ENCODE measurements at places on chromosomes 3 and 15.

GRCh38 chr15:39461536-39462130, 119.2 kb upstream of the THBS1 start:
- DNase-seq: no peak

- DNase-seq: peak; percentile 40
Observed at GRCh38 chr3:71725271-71725991, at the start of gene EIF4E3. Gene EIF4E3, minus strand, starts transcription at chr3:71725402. Its CDS starts 35 bp downstream, at chr3:71725367.

DNA sequence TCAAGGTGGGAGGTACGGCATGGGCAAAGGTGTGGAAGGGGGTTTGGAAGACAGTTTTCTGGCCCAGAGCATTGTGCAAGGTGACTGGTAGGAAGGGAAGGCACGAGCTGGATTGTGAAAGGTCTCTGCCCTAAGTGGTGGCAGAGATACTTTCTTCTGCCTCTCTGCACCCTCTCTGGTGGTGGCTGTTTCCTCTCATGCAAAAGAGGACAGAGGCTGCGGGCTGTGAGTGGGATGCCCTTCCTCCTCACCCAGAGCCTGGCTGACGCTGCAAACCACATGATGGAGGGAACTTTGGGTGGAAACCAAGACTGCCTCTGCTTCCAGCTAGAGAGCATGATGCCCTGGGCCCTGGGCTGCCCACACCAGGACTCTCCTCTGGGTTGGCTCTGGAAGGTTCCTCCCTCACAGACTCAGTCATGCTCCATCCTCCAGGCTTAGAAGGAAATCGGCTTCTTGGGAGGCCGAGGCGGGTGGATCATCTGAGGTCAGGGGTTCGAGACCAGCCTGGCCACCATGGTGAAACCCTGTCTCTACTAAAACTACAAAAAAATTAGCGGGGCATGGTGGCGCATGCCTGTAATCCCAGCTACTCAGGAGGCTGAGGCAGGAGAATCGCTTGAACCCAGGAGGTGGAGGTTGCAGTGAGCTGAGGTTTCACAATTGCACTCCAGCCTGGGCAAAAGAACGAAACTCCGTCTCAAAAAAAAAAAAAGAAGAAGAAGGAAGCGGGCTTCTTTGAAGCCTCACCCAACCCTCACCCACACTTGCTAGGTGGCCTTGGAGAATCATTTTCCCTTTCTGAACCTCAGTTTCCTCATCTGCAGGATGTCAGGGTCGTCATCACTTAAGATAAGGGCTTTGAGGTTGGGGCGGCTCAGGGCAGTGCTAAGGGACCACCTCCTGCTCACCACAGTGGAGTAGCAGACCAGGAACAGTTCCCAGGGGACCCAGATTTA, 8.3 kb downstream of the PSTPIP1 start:
- DNase-seq: peak; percentile 60

DNA sequence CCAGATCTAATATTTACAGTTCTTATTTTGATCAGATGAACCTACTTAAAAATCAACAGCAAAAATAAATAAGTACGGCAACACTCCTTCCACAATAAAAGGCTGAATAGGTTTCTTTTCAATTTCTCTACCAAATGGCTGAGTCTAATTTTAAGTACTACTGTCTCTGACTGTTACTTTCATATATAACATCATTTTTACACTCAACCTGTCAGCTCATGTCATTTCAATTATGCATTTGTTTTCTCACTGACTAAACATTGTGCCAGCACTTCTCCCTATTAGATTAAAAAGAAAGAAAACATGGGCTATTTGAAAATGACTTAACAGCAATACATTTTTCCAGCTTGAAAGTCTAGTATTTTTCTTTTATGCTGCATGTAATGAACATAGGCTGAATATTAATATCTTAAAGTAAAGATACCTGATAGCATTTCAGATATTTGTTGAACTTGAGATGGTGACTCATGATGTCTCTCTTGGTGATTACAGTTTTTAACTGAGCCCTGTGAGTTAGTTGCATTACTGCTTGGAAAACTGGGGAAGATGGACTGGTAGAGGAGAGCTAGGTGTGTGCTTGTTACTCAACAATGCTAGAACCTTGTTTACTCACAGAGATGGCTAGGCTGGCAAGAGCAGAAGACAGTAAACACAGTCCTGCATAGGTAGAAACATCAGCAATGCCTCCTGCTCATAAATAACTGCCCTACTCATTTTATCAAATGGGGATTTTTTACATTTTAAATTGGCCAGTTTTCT, 73.9 kb downstream of the PEX5L start:
- no peak for DNase-seq

DNA sequence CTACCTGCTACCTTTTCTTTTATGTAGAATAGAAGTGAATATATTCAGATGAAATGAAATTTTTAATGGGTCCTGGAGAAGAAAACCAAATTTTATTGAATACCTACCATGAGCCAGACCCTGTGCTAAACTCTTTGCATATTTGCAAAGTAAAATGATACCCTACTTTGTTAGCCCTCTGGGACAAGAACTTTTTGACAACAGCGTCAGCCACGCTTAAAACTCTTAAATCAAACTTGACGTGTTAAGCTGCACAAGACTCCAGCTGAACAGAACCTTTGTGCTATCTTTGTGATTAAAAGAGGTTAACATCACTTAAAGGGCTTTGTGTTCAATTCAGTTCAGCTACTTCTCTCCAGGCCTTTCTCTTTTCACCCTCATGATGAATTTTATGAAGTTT, 316.5 kb downstream of the MEX3B start:
- no peak for DNase-seq

DNA sequence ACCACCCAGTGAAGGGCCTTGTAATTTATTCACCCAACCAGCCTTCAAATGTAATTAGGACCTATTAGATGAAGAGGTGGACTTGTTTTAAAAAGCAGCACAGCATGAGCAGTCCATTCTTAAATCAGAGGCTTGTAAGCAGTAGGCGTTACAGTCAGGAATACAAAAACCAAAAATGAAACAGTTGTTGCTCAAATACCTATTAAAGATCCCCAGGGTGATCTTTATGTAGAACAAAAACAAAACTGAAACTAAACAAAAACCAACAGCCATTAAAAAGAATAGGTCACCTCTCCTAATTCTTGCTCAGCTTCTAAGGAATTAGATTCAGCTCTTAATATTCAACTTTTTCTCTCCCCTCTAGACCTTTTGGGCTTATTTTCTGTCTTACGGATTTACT, 104.9 kb upstream of the ST8SIA2 start:
- no peak for DNase-seq

DNA sequence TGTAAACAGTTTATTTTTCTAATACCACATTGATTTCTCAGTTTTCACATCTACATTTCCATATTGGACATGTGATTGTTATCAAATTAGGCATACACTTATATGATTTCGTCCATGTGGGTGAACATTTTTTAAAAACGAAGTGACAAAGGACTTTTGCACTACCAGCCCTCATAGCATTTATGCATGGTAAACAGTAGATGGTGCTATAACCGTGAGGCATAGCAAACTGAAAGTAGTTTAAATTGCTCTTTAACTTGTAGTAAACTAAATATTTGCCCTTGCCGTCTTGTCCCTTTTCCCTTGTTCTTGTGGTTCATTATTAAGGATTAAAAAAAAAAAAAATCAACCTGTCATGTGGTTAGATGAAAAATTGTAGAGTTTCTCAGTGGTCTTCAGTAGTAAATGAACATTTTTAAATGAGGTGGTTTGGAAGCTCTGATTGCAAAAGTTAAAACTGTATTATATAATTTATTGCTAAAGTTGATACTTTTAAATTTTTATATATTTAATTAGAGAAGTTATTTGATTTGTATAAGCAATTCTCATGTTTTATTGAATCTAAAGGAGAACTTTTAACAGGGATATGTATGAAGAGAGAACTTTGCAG, 24.0 kb downstream of the STX19 start:
- DNase-seq: no peak

GRCh38 chr15:89898614-89899294, 5.0 kb upstream of the AP3S2 start:
- DNase-seq: peak; percentile 7

- DNase-seq: no peak
Observed at GRCh38 chr3:190519886-190520285, 6.0 kb downstream of the IL1RAP start.

GRCh38 chr3:71430941-71431552, 152.5 kb downstream of the FOXP1 start:
- DNase-seq: no peak

DNA sequence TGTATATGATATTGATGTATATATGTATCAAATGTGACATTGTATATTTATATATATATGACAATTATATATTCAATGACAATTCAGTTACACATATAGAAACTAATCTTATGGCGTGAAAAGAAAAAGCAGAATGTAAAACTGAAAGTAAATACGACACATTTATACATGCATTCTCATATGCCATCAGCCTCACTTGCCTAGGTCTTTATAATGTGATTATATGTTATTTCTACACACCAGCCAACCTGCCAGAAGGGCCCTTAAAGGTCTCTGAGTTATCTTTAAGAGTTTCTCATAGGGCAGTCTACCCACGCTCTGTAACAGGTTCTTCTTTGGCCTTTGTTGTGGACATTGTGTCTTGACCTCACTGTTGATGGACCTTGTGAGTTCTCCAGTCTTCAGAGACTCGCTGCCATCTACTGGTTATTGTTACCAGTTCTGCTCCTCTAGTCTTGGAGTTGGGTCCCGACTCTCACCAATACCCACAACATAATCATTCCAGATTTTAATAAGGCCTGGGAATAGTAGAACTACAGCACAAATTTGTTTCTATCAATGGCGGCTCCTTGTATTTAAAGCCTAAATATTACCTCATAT, 371.5 kb upstream of the GOLIM4 start:
- DNase-seq: no peak

- no peak for DNase-seq
Observed at GRCh38 chr3:114424337-114424736, 130.5 kb downstream of the TIGIT start.

- no peak for DNase-seq
Observed at GRCh38 chr15:53522991-53523390, 236.5 kb downstream of the WDR72 start.

DNA sequence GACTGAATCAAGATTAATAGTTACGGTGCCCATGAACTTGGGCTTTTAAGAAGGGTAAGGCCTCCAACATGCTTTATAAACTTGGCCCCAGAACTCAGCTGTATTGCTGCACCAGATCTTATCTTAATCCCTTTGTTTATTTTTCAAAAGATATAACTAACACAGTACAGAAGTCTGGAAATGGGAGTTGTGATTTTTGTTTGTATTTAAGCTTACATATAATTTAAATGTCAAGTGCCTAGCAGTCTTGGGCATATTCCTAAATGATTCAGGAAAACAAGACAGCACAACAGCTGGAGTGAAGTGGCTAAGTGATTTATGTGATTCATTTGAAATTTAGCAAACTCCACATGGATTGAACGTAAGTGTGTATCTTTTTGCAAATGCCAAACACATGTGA, 56.2 kb downstream of the NBEAL2 start:
- no peak for DNase-seq

GRCh38 chr3:114101101-114101500, 44.6 kb downstream of the QTRT2 start:
- no peak for DNase-seq

- no peak for DNase-seq
Observed at GRCh38 chr15:94107652-94108051, 123.7 kb upstream of the MCTP2 start.

- DNase-seq: no peak
Observed at GRCh38 chr3:158095814-158096704, 10.2 kb downstream of the SHOX2 start.

- DNase-seq: no peak
Observed at GRCh38 chr3:125528920-125529319, 8.9 kb upstream of the SNX4 start.

- no peak for DNase-seq
Observed at GRCh38 chr3:126015075-126015474, 46.1 kb downstream of the ROPN1B start.

- DNase-seq: no peak
Observed at GRCh38 chr3:30640851-30641250, 34.5 kb downstream of the TGFBR2 start.

- DNase-seq: no peak
Observed at GRCh38 chr15:84572231-84572630, 28.6 kb upstream of the ZSCAN2 start.

DNA sequence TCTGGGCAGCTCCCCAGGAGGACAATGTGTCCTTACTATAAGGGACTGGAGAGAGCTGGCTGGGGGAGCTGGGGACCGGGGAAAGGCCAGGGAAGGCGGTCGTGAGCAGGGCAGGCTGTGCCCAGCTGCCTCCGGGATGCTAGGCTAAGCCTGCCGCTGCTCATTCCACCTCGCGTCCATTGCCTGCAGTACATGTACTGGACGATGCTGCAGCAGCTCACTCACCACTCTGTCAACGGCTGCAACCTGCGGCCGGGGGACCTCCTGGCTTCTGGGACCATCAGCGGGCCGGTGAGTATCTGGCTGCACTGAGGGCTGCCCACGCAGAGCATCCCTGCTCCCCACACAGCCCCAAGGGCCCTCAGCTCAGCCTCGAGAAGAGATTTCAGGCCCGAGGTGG, 27.1 kb downstream of the FAH start:
- no peak for DNase-seq

DNA sequence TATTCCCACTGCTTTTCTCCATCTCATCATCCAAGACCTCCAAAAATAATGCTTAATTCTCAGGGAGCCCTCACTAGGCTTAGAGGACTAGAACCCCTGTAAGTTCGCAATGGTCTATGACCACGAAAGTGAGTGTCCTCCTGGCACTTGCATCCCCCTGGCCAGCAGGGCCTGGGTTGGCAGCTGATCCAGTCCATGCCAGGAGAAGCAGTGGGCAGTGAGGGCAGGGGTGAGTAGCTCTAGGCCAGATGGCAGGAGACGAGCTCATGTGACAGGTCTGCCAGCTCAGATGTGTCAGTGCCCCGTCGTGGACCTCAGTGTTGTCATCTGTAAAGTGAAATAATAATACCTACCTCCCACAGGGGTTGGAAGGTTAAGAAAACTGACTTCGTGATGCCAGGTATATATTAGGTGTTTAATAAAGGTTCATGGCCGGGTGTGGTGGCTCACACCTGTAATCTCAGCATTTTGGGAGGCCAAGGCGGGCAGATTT, 11.1 kb downstream of the GP5 start:
- DNase-seq: no peak

DNA sequence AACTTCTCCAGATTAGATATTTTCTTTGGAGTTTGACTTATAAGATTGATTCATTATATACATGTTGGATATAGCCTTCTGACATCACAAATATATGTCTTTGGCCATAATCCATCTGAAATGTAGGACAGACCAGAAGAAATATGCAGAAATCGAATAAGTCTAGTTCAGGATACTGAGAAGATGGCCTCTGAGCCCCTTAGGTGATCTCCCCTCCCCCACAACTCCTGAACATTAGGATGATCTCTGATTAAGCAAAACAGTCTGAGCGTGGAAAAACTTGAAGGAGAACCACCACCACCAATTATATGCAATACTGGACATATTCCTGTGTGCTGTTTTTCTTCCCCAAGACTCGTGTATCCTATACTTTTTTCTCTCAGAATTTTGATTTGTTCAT, 3.2 kb downstream of the SETD5 start:
- no peak for DNase-seq

DNA sequence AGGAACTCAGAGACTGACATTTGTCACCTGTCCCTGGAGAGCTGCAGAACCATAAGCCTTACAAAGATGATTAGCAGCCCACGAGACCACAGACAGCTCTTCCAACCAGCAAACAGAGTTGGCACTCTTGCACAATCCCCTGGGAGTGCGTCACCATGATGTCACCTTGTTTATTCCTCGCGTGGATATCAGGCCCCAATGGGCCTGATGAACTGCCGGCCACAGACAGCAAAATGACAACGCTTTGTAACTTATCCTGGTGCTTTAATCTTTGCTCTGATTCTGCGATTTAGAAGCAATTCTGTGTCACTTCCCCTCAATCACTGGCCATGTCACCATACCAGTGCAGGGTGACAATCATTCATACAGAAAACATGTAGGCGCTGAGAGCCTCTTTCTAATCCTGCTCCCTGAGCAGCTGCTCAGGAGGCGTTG, 89.2 kb downstream of the TAMM41 start:
- no peak for DNase-seq
